ENCODE measurements at places on chromosomes 4 and X. TPM values are rescaled to one million over a fixed set of nuclear protein-coding genes. Genes with fewer than 3 reads are reported as not detected.

- no peak for DNase-seq
Observed at GRCh38 chr4:180240670-180241069, 2002.5 kb upstream of the TENM3 start.

- DNase-seq: no peak
Observed at GRCh38 chrX:11629593-11630211, 36.0 kb downstream of the ARHGAP6 start.

Gene FOXO4
- 22.8 TPM for total RNA-seq

Gene ZCCHC13
- not detected for total RNA-seq

Gene RASSF6
- total RNA-seq: not detected
